ENCODE measurements at places on chromosomes 12 and 14.

DNA sequence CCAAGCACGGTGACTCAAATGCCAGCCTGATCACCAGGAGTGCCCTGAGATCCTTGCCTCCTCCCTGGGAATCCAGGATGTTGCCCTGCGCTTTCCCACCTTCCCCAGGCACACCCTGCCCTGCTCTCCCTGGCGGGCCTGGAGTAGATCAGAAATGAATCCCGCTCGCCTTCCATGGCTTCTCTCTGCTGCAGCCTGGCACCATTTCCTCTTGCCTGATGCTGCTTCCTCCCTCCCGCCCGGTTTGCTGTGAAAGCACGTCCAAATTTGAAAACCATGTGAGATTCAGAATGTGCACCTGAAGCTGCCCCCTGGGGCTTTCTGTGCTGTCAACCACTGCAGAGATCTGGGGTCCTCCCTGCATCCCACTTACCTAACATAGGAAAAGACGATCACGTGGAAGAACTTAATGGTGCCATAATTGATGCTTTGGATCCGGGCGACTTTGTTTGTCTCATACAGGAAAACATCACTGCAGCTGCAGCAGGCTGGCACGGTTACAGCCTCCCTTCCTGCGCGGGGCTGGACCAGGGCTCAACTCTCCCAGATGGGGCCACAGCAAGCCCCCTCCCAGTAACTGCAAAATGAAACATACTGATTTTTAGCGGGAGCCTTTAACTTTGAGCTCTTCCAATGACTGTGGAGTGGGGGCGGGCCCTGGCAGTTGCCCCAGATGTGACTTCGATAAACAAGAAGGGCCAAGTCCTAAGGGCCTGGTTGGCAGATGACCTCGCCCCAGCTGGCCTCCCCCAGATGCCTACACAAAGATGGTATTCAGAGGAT lies 24.9 kb upstream of the C12orf76 start:
- DNase-seq = no peak

GRCh38 chr14:42079911-42080310 lies 473.2 kb downstream of the LRFN5 start:
- no peak for DNase-seq

DNA sequence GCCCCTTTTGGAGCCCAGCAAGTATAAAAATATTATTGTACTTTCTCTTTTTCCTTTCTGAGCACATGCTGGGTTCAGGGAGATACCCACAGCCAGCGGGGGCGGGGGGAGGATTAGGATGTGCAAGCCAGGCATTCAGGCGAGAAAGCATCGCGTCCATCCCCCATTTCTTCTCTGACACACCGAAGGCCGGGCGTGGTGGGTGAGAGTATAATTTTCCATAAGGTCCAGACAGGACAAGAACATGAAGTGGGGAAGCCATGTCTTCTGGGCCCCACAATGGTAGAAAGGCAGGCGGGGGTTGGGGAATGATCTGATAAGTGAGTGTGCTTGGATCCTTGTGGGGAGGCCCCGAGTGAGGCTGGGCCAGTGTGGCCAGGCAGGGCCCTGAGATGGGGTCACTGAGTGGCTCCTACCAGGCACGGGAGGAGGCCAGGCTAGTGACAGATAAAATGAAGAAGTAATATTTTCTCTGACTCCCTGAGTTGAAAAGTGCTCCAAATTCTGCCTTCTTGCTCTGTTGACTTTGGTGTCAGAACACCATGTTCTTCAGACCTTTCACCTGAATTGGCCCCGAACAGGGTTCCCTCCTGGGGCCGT lies 10.7 kb upstream of the LRTM2 start:
- DNase-seq = no peak

DNA sequence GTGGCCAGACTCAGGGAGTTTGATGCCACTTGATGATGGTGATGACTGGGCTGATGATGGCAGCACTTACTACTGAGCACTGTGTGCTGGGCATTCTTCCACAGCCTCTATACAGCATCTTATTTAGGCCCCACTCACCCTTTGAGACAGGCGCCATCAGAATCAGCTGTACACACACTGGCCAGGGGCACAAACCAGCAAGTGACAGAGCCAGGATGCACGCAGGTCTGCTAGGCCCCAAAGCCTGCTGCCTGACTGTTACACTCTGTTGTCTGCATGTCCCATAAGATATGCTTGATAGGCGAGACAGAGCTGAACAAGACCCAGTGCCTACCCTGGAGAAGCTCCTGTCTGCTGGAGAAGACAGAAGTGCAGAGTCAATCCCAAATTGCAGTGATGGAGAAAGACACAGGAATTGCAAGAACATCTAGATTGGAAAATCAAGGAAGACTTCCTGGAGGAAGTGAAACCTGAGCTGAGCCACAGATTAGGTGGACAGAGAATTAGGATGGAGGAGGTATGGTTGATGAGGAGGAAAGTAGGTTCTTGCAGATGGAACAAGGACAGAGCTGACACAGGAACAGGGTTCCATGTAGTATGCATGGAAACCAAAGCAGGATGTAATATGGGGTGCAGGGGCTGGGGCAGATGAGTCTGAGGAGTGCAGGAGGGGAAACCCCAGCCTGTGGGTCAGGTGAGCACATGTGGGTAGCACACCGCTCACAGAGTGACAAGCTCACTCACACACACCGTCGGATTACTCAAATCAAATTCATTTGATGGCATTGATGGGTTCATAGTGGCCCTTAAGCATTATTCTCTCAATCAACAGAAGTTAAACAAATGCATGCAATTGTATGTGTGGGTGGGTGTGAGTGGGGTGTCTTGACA lies 117.3 kb downstream of the BEGAIN start:
- DNase-seq = no peak

DNA sequence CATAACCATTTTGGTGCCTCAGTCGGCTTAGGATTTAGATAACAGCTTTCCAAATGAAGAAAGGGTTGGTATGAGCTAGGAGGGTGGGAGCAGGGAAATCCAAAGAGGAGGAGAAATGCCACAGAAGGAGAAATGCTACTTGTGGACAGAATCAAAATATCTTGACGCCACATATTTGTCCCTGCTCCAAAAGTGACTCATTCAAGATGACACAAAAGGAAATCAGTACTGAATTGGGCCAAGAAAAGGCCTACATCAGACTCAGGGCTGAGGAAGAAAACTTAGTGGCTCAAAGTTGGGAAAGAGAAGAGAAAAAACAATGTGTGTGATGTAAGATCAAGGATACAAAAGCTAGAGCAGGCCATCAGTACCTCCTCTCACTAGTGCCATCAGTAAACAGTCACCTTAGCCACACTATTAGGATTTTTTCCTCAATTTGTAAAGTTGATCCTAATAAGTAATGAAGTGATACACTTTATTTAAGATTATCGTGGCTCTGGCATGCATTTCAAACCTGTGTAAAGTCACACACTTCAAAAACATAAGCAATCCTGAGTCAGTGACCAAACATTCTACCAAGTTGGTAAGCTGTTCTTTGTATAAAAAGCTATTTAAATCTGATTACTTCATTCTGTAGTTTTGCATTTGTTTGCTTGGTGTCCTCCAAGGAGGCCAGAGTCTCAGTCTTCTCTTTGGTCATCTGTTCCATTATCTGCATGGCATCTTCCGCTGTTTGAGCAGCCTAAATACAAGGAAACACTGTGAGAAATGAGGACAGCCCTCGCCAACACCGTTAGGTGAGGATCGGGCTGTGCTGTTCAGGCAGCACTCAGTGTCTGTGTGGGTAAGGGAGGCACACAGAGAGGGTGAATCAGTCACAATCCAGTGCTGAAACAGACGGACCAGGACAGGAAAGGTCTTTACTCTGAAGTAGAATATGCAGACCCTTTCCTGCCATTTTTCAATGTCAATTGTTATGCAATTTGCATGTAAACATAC lies 52.6 kb upstream of the VPS33A start:
- no peak for DNase-seq
